CMK (cell line): ENCODE measurements at places on chromosomes 2 and 18.

- no peak for DNase-seq
These were observed 5.9 kb upstream of the SCYGR2 start for GRCh38 chr2:227592694-227593387.

DNA sequence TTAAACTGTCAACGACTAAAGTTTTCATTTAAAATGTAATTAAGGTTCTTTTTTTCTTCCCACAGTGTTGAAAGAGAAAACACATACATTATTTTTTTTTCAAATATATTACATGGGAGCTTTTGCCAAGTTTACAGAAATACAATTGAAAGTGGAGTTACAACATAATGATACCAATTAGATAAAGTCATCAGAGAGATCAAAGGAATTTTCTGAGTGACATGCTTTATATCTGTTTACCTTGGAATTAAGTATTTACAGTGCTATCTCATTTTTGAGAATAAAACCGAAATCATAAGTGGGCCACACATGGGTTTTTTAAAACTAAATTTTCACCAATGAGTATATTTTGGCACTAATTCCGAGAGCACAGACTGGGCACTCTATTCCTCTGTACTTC, 165.2 kb downstream of the RAPGEF4 start:
- no peak for DNase-seq

DNA sequence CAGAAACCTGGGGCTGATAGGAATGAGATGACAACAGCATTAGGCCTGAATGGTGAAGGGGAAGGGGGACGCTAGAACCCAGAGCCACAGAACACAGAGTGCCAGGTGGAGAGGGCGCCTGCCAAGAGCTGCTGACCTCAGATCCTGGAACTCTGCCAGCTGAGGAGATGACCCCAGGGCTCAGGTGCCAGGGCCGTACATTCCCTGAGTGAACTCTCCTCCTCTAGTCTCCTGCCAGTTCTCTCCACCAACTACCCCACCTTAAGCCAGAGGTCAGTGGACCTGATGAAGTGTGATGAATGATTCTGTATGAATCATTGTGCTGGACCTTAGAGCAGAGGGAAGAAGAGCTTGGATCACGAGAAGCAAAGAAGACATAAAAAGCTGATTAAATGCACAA, 1582.2 kb upstream of the ACVR2A start:
- no peak for DNase-seq

DNA sequence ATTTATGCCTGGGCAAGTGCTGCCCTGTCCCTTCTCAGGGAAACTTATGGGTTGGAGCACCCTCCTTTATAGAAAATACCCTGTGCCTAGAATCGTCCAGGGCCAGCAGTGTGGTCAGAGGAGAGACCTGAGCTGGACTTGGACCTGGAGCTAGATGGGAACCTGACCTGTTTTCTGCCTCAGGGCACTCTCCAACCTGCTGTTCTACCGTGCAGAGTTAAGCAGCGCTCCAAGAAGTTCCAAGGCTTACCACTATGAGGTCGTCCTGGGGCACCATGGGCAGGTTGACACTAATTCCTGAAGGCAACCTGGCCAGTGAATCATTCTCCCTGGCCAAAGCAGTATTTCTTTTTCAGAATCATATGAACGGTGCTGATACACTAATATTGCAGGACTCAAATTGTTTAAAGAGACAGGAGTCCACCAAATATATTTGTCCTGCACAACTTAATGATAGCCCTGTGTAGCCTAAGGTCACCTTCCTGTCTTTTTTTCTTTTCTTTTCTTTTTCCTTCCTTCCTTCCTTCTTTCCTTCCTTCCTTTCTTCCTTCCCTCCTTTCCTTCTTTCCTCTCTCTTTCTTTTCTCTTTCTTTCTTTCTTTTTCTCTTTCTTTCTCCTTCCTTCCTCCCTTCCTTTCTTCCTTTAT, 455.4 kb upstream of the HNMT start:
- DNase-seq = no peak

- no peak for DNase-seq
These were observed 117.9 kb upstream of the ODC1 start for GRCh38 chr2:10566018-10566417.

- DNase-seq = no peak
These were observed 130.9 kb upstream of the PTPRM start for GRCh38 chr18:7436166-7436565.

DNA sequence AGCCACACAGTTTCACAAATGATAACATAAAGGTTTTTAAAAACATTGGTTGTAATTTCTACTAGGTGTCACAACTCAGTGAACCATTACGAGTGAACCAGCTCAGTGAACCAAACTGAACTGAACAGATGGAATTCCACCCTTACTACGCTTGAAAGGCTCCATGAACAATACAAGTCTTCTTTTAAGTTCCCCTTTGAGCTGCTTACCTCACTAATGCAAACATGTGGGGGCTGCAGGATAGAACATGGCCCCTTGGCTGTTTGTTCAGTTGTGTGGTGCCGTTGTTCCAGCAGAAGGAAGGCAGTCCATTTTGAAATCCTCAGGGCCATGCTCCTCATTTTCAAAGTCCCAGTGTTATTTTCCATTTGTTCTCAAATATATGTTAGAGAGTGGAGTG, 30.7 kb upstream of the KLHL14 start:
- no peak for DNase-seq

DNA sequence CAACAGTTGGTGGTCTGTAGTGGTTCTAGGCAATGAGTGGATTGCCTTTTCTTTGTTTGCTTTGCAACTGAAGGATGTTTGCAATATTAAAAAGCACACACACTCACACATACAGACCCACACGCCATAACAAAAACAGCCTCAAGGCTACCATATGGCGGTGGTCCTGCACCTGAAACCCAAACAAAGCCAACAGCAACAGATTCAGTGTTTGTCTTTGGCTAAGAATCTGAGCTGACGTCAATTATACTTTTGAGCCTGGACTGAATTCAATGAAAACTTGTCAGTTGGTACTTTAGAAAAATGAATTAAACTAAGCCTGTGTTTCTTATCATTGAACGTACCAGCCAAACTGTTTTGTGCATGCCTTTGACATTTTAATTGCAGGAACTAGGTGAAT, 65.0 kb upstream of the NYAP2 start:
- DNase-seq = no peak

DNA sequence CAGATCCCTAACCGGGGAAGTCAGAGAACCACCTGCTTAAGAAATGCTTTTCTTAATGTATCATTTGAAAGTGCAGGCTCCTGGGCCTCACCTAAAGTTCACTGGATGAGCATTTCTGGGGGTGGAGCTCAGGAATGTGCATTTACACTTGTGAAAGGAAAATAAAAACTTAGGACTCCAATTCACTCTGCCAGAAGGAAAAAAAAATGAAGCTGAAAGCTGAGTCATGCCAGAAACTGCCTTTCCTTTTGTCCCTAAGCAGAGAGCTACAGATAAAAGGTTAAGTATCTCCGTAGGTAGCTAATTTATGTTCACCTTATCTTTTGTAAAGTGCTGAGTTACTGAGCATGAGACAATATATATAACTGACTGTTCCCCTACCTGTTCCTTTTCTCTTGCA, 229.5 kb upstream of the MEX3C start:
- DNase-seq = no peak

DNA sequence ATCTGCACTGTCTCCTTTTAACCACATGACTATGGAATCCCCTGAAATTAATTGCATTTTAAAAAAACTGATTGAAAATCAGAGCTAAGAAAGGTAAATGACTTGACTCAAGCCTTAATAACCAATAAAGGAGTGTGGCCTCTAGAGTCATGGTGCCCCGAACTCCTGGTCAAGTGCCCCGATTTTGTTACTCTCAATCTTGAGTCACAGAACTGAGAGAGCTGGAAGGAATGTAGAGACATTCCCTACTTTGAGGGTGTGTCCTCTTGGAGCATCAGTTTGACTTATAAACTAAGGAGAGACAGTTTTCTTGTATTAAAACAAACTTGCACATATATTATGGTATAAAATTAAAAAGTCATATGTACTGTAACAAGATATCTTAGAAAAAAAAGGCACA, 2.4 kb downstream of the WDR43 start:
- DNase-seq = no peak

GRCh38 chr2:45614871-45615415, 3.9 kb upstream of the SRBD1 start:
- DNase-seq = no peak

GRCh38 chr2:46416739-46417403, 62.5 kb upstream of the TMEM247 start:
- DNase-seq = no peak

DNA sequence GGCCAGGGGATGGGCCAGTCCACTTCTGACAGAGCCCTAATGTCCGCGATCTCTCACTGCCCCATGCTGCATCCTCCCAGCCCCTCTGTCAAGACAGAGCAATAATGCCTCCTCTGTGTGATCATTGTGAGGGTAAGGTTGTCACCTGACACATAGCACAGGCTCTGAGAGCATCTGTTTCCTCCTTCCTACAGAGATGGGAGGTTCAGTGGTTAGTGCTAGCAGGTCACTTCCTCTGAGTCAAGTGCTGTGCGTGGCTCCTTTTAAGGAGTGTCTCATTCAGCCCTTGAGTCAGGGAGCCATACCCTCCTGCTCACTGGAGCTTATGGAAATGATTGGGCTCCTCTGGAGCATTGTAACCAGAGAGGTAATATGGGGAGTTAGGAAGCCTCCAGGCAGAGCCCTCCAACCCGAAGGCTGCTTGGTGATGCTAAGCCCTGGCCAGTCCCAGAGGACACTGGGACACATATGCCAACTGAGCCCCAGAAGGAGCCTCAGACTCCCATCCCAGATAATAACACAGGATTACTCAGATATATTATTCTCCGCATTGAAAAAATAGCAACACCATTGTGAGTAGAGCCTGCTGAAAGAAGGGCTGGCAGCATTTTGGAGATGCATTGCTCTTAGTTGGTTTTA, 189.0 kb downstream of the GALNT1 start:
- no peak for DNase-seq

- DNase-seq = no peak
These were observed 226.9 kb upstream of the SMIM21 start for GRCh38 chr18:75654386-75654785.

GRCh38 chr2:117832905-117833613, 18.6 kb downstream of the DDX18 start:
- DNase-seq = no peak

DNA sequence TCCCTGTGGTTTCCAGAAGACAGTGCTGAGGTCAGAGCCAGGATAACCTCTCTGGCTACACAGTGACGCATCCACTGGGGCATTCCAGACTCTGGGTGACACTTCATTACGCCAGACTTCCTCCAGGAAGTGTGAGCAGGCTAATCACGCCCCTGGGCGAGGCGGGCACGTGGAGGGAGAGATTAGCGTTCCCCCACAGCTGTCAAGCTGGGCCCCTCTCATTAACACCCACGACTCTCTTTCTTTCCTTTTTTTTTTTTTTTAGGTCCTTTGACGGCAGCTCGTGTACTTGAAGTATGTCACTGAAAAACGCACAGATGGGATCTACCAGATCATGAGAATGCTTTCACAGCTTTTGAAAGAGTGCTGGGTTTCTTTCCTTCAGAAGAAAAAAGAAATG, 274.6 kb downstream of the AFF3 start:
- no peak for DNase-seq

GRCh38 chr18:55509631-55510324, 78.2 kb downstream of the TCF4 start:
- no peak for DNase-seq

- no peak for DNase-seq
These were observed 86.6 kb upstream of the TMEM247 start for GRCh38 chr2:46392561-46393346.

- DNase-seq = no peak
These were observed 7.2 kb downstream of the CCDC68 start for GRCh38 chr18:54952026-54952425.

GRCh38 chr2:16763056-16763455, 97.4 kb upstream of the CYRIA start:
- DNase-seq = no peak

DNA sequence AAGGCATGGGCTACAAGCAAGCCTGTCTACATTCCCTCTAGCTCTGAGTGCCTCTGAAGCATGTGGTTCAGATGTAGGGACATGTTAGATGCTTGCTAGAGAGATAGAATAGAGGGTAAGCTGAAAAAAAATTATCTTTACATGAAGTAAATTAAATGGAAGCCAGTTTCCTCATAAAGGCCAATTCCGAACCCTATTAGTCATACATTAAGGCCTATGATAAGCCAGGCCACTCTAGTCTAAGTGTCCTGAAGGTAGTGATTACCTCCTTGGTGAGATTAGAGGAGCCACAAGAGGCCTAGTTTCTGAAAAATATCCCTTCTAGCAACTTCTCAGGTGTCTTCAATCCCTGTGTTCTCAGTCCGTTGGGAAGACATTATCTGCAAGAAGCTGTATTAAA, 72.4 kb upstream of the NPAS2 start:
- DNase-seq = no peak

GRCh38 chr2:143398781-143399180, 269.6 kb downstream of the ARHGAP15 start:
- DNase-seq = no peak

DNA sequence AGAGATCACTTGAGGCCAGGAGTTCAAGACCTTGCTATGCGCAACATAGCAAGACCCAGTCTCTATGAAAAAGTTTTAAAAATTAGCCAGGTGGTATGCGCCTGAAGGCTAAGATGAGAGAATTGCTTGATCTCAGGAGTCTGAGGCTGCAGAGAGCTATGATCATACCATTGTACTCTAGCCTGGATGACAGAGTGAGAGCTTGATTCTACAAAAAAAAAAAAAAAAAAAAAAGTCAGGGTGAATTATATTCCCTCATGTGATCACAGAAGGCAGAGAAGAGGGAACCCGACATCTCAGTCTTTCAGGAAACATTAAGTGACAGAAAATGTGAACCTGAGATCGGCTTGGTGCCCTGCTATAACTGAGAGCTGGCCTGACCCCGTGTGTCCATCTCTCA, 171.2 kb upstream of the MSH6 start:
- no peak for DNase-seq

GRCh38 chr18:56556907-56557306, 81.5 kb downstream of the TXNL1 start:
- no peak for DNase-seq

GRCh38 chr2:207334624-207335371, 169.1 kb upstream of the KLF7 start:
- DNase-seq = no peak

- DNase-seq = no peak
These were observed 54.8 kb downstream of the CDC42EP3 start for GRCh38 chr2:37616677-37617005.

DNA sequence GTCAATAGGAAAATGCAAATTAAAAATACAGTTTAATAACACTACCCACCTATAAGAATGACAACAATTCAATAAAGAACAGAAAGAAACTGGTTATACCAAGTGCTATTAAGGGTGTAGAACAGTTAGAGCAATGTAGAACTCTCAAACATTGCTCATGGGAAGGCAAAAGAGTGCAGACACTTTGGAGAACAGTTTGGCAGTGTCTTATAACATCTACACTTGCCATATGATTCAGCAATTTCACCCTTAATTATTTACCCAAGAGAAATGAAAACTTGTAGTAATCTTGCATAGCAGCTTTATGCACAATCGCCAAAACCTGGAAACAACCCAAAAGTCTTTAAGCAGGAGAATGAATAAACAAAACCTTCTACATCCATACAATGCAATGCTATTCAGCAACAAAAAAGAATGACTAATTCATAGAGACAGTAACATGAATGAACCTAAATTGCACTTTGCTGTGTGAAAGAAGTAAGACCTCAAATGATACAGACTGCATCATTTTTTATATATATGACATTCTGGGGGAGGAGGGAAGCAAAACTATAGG, 455.2 kb downstream of the THSD7B start:
- DNase-seq = no peak
